ENCODE measurements at places on chromosomes 6 and 20. TPM values are rescaled to one million over a fixed set of nuclear protein-coding genes. Genes with fewer than 3 reads are reported as not detected.

The DUSP15 gene
- 3.6 TPM for total RNA-seq

The TENT5A gene
- 24.3 TPM for total RNA-seq

The SLC52A3 gene
- total RNA-seq, result 7.2 TPM

The EFCAB8 gene
- total RNA-seq, result not detected

The PGC gene
- 3.2 TPM for total RNA-seq

The OR2H2 gene
- not detected for total RNA-seq

The C6orf163 gene
- total RNA-seq, result 3.5 TPM

The SPTLC3 gene
- 11.1 TPM for total RNA-seq

The NRN1 gene
- total RNA-seq, result 8.9 TPM

The CDH26 gene
- total RNA-seq, result 2.1 TPM

The TCF15 gene
- 2.6 TPM for total RNA-seq

The TUBE1 gene
- total RNA-seq, result 48.2 TPM

The PRDM13 gene
- not detected for total RNA-seq

The VSX1 gene
- not detected for total RNA-seq

The ZKSCAN3 gene
- total RNA-seq, result 3.4 TPM

The ATP9A gene
- total RNA-seq, result 41.6 TPM

The SLA2 gene
- 1.6 TPM for total RNA-seq

The ENPP3 gene
- total RNA-seq, result 1.8 TPM

The RNF182 gene
- 0.80 TPM for total RNA-seq

The EMILIN3 gene
- 7.5 TPM for total RNA-seq

The MLN gene
- total RNA-seq, result not detected

The OTOR gene
- not detected for total RNA-seq

The ATP6V1G2 gene
- total RNA-seq, result 1.6 TPM

The SLPI gene
- 248 TPM for total RNA-seq

The BNIP5 gene
- total RNA-seq, result not detected

The FUCA2 gene
- total RNA-seq, result 25.6 TPM

The COL9A1 gene
- total RNA-seq, result not detected

The TMEM170B gene
- 15.2 TPM for total RNA-seq

The DDX39B gene
- total RNA-seq, result 336 TPM

The LAMA4 gene
- 142 TPM for total RNA-seq

The RIPOR3 gene
- 35.5 TPM for total RNA-seq

The BMP2 gene
- total RNA-seq, result 5.0 TPM

The GATA5 gene
- not detected for total RNA-seq

The RNF8 gene
- total RNA-seq, result 12.8 TPM

The TPD52L1 gene
- 81.3 TPM for total RNA-seq

The MYB gene
- total RNA-seq, result 1.1 TPM

The COL9A3 gene
- 10.2 TPM for total RNA-seq

The GUCA1A gene
- total RNA-seq, result not detected

The HLA-DQA2 gene
- 0.48 TPM for total RNA-seq

The OPRM1 gene
- not detected for total RNA-seq

The ZSCAN23 gene
- 6.0 TPM for total RNA-seq

The GPLD1 gene
- total RNA-seq, result 2.5 TPM

The APOBEC2 gene
- total RNA-seq, result not detected

The TMEM200A gene
- total RNA-seq, result 4.6 TPM

The CAGE1 gene
- not detected for total RNA-seq

The XKR7 gene
- not detected for total RNA-seq
